Karpas-422 (cell line): ENCODE measurements at places on chromosomes 3 and 15.

- no peak for DNase-seq
These were observed 121.9 kb upstream of the EPHA3 start for GRCh38 chr3:88985491-88985890.

- no peak for DNase-seq
These were observed 128.4 kb downstream of the CTNNB1 start for GRCh38 chr3:41327718-41328117.

DNA sequence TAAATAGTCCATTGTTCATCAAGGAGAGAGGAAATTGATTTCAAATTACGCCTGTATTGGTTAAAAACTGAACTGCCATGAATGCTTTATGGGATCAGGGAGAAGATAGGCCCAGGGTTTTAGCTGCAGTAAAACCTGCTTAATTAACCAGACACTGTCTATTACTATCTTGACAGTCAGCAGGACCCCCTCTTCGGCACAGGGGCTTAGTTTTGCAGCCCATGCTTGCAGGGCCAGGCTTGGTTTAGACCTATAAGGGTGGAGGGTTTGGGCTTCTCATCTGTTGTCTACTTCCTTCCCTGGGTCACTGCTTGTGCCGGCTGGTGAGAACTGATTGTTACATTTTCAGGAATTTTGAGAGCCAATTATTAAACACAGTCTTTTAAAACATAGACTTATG is 41.1 kb downstream of the PTPRG start:
- no peak for DNase-seq

- DNase-seq: peak; percentile 89
These were observed 157.3 kb upstream of the SMAD3 start for GRCh38 chr15:66907826-66908743.

- DNase-seq: no peak
These were observed 70.5 kb downstream of the KLHL25 start for GRCh38 chr15:85723960-85724945.

GRCh38 chr3:156763386-156763785 is 62.8 kb upstream of the LEKR1 start:
- no peak for DNase-seq

DNA sequence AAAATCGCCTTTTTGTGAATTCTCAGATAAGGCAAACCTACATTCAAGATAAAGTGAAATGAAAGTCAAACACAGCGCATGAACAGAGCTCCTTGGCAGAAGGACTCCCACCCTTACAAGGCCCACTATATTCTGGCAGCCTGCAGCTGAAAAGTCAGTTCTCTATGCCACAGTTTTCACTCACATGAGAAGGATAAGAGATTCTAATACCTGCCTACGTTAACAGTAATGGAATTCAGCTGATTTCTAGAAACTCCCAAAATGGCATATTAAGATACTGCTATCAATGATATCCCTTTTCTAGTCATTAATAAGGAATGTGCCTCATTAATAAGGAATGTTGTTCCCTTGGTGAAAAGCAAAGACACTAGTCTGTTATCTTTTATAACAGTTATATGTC is 27.0 kb downstream of the SLC30A4 start:
- no peak for DNase-seq
